ENCODE measurements at places on chromosomes 5 and 9.
A peak's percentile ranks its signal among the peaks of the same experiment; 100 is the strongest.

- H3K4me1 ChIP-seq: peaks cover 25% of the 10 kb centered on the region
- no peaks in the 10 kb centered on the region for H3K36me3 ChIP-seq
- H3K27me3 ChIP-seq: no peaks in the 10 kb centered on the region
- no peak overlapping the region for H3K27ac ChIP-seq
Observed at GRCh38 chr5:57696825-57697570, 214.4 kb upstream of the ACTBL2 start.

DNA sequence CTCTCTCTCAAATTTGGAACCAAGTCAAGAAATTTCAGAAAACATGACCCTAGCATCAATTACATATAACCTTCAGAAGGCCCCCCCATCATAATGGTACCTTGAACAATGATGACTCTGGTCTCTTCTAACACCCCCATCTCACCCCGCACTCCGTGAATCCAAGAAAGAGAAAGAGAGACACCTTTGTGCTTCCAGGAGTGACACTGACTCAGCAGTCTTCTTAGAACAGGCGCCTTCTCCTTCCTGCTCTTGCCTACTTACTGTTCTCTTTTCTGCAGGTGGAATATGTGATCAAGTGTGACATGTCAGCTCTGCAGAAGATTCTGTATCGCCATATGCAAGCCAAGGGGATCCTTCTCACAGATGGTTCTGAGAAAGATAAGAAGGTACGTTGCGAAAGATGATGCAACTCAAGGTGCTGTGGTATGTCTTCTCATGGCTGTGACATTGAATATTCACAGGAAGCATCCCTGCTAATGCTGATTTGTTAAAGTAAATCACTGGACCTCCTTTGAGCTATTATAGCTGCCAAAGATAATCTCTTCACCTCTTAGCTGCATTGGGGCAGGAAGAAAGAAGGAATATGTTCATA is 81.3 kb downstream of the SMARCA2 start:
- no peak overlapping the region for H3K27ac ChIP-seq
- H3K4me1 ChIP-seq: no peaks in the 10 kb centered on the region
- no peak overlapping the region for H3K4me3 ChIP-seq

DNA sequence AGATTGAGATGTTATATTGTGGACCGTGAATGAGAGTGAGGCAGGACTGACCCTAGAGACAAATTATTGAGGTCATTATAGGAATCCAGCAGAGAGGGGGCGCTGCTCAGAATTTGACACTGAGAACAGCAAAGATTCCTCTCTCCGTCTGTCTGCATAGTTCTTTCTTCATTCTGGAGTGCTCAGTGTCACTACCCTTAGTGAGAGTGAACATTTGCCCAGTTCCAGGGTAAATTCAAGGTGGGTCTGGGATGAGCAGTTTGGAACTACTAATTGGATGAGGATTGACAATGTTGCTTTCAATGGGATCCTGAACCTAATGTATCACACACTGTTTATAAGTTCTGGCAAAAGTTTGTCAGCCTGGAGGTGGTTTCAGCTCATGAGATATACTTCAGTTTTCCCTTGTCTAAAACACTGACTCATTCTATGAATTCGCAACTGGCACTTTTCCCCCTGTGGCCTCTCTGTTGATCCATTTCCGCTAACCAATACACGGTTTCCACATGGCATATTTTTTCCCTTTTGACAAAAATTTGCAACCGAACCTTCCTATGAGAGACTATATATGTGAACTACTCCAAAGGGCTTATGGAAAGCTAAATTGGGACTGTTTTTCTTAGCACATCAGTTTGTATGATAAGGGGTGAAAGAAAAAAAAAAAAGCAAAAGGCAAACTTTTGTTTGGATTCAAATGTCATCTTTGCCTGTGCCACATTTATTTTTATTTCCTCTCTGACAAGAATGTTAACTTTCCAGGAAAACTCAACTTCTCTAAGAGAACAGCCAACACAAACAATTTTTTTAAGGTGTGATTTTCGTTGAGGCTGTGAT is 1240.7 kb upstream of the WWC1 start:
- H3K27ac ChIP-seq: no peak overlapping the region
- H3K27me3 ChIP-seq: no peaks in the 10 kb centered on the region
- H3K4me3 ChIP-seq: no peak overlapping the region
- DNase-seq: no peak
- H3K36me3 ChIP-seq: no peaks in the 10 kb centered on the region
- H3K4me1 ChIP-seq: no peaks in the 10 kb centered on the region

GRCh38 chr9:137740312-137740711 is 121.5 kb downstream of the EHMT1 start:
- no peaks in the 10 kb centered on the region for H3K27me3 ChIP-seq
- no peak for DNase-seq
- no peak overlapping the region for H3K27ac ChIP-seq
- H3K36me3 ChIP-seq: peaks cover 9% of the 10 kb centered on the region
- H3K4me3 ChIP-seq: no peak overlapping the region

- H3K36me3 ChIP-seq: no peaks in the 10 kb centered on the region
- peaks cover 10% of the 10 kb centered on the region for H3K27me3 ChIP-seq
- peak within 1 kb of the TSS; percentile 22 for H3K4me3 ChIP-seq
- H3K4me1 ChIP-seq: peaks cover 16% of the 10 kb centered on the region
- H3K27ac ChIP-seq: no peak within 1 kb of the TSS
Observed at GRCh38 chr5:151591144-151591819, at the start of gene FAT2. FAT2 (minus strand) TSS chr5:151591331; CDS start chr5:151568931, 22,400 bp downstream.

DNA sequence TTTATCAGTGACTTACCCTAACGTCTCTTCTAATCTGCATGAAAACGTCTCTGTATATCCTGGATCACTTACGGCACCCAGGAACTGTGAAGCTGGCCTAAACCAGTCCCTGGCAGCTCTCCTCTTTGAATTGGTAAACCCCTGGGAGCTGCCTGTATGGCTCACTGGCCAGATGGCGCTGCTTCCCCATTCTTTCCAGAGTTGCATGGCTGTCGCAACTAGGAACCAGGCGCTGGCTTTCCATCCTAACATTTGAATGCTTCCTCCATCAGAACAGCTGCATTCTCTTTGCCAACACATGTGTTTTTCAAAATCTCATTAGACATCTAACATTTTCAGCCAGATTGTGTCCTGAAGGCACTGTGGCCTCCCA is 8.0 kb upstream of the PCA3 start:
- H3K27me3 ChIP-seq: no peaks in the 10 kb centered on the region
- no peak overlapping the region for H3K27ac ChIP-seq
- no peak overlapping the region for H3K4me3 ChIP-seq
- H3K4me1 ChIP-seq: peaks cover 2% of the 10 kb centered on the region
- H3K36me3 ChIP-seq: no peaks in the 10 kb centered on the region
- peak; percentile 73 for DNase-seq

DNA sequence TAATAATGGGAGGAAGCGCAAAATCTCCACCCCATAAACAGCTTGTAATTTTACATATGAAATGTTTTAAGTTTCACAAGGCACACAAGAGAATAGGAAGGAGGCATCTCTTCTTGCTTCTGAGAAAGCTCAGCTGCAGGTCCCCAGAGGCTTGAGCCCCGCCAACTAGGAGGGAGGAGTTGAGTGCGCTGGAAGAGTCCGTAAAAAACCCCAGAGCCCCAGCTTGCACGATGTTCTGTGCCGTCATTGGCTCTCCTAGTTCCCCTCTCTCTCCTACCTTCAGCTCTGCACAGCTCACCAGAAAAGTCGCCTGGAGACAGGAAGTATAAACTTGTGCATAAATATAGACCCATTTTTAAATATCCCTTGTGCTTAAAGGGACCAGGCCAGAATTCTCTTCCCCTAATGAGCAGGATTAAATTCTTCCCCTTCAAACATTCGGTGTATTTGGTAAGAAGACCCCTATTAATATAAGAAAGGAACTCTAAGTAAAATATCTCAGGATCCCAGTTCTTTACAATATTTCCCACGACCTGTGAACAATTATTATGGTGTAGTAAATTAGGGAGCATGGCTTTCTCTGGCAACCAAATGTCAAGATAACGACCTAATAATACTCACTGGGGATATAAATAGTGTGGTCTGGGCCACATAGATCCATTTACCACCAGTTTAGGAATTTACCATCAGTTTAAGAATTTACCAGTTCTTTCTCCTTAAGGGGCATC is 13.7 kb downstream of the GLRX start:
- H3K27ac ChIP-seq: no peak overlapping the region
- no peak overlapping the region for H3K4me3 ChIP-seq
- H3K27me3 ChIP-seq: no peaks in the 10 kb centered on the region
- H3K36me3 ChIP-seq: no peaks in the 10 kb centered on the region

DNA sequence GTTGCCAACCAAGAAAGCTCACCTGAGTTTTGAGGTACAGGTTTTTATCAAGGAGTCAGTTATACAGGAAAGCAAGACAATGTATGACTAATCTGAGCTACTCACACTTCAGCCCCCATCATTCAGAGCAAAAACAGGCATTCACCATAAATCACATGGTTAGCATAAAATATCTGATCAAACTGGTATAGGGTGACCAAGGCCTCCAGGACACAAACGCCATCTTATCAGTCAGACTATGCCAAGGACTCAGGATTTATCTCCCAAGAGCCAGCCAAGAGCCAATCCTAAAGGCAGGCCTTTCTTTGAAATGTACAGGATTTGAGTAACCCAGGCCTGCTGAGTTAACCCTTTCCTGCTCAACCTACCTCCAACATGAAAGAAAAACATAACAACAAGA is 313.0 kb upstream of the NREP start:
- DNase-seq: peak; percentile 11
- H3K4me3 ChIP-seq: no peak overlapping the region
- H3K4me1 ChIP-seq: peaks cover 10% of the 10 kb centered on the region
- H3K27me3 ChIP-seq: no peaks in the 10 kb centered on the region
- no peak overlapping the region for H3K27ac ChIP-seq

DNA sequence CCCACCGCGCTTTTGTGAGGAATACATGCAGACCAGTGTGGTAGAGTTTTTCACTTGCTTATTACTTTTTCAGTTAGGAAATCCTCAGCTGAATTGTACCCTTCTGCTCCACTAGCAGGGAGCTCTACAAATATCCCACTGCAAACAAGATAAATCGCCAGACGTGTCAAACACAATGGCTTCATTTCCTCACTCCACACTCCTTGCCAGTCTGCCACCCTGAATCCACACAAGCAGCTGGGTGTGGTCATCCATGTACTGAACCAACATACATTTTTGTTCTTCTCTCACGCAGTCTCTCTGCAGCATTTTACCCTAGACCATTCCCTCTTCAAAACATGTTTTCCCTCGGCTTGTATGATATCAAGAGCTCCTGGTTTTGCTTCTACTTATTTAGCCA is 3.7 kb upstream of the ROR2 start:
- H3K36me3 ChIP-seq: no peaks in the 10 kb centered on the region
- no peak for DNase-seq
- H3K4me1 ChIP-seq: no peaks in the 10 kb centered on the region
- H3K27me3 ChIP-seq: peaks cover 23% of the 10 kb centered on the region

GRCh38 chr5:143648696-143649095 is 163.3 kb upstream of the HMHB1 start:
- no peak overlapping the region for H3K27ac ChIP-seq
- H3K27me3 ChIP-seq: no peaks in the 10 kb centered on the region
- no peaks in the 10 kb centered on the region for H3K4me1 ChIP-seq
- H3K36me3 ChIP-seq: no peaks in the 10 kb centered on the region
- DNase-seq: no peak
- H3K4me3 ChIP-seq: no peak overlapping the region

DNA sequence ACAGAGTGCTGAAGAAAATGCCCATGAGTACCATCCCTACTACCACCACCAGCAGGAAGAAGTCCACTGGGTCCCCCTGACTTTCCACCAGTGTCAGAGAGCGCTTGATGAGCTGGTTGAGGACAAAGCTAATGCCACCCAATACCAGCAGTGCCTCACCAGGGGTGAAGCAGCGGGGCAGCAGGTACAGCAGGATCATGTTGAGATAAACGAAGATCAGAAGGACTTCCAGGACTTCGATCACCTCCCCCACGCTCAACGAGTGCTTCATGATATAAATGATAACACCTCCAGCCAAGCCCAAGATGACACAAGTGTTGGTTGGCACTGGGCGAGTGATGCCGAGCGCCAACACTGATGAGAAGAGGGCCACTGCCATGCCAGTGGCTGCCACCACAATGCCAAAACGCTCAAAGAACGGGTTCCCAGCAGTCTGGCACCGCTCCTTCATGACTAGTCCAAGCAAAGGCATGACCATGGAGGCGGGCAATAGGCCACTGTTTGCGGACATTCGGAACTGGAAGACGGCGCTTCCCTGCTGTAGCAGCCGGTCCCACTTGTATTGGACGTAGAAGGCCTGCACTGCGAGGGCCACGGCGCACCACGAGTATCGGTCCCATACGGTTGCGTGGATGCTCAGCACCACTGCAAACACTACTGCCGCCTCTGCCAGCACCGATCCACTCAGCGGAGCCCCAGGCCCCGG is 679 bp downstream of the DOLK start:
- H3K27me3 ChIP-seq: no peaks in the 10 kb centered on the region
- peaks cover 5% of the 10 kb centered on the region for H3K4me1 ChIP-seq
- H3K4me3 ChIP-seq: peak overlapping the region; percentile 96

- H3K27me3 ChIP-seq: no peaks in the 10 kb centered on the region
- no peaks in the 10 kb centered on the region for H3K4me1 ChIP-seq
- H3K4me3 ChIP-seq: no peak overlapping the region
- H3K36me3 ChIP-seq: no peaks in the 10 kb centered on the region
- DNase-seq: no peak
- H3K27ac ChIP-seq: no peak overlapping the region
Observed at GRCh38 chr9:82443312-82443711, 454.7 kb downstream of the SPATA31D1 start.

DNA sequence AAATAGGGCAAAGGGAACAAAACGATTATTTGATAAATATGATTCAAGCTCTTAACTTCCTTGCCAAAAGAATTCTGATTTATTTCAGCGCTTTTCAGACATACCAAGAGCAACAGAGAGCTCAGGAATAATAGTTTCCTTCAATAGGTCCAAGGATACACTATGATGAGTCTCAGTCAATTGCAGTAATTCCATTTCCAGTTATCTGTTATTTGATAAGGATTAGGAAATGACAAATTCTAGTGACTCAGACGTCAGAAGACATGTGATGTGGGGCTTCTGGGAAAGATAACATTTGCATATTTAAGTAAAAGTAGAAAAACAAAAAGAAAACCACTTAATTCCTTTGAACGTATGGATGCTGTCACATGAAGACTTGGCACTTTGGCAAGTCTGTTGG is 1250.8 kb upstream of the CDH18 start:
- DNase-seq: no peak
- no peak overlapping the region for H3K4me3 ChIP-seq
- H3K4me1 ChIP-seq: no peaks in the 10 kb centered on the region
- H3K36me3 ChIP-seq: no peaks in the 10 kb centered on the region
- H3K27me3 ChIP-seq: no peaks in the 10 kb centered on the region

DNA sequence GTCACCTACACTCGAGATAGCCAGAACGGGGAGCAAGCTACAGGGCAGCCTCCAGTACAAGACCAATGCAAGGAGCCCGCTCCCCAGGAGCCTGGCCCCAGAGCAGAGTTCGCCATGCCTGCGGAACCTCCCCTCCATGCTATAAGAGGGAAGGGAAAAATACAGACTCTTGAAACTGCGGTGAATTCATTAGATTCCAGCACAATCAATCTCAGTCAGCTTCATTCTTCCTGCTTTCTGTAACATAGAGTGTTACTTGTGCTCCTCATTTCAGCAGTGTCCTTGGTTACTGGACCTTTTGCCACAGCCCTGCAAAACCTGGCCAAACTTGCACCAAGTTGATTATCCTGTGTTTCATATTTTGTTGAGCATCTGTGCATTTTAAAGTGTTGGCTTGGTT is 22.2 kb upstream of the CREBRF start:
- no peaks in the 10 kb centered on the region for H3K27me3 ChIP-seq
- no peak overlapping the region for H3K27ac ChIP-seq
- no peak for DNase-seq
- no peak overlapping the region for H3K4me3 ChIP-seq
- no peaks in the 10 kb centered on the region for H3K36me3 ChIP-seq
- H3K4me1 ChIP-seq: no peaks in the 10 kb centered on the region

GRCh38 chr9:444528-444927 is 229.9 kb downstream of the DOCK8 start:
- H3K4me1 ChIP-seq: peaks cover 13% of the 10 kb centered on the region
- no peaks in the 10 kb centered on the region for H3K27me3 ChIP-seq
- H3K36me3 ChIP-seq: no peaks in the 10 kb centered on the region

Measured in neural progenitor cell (in vitro differentiated cells).